ENCODE measurements at places on chromosomes 6 and 20.

- DNase-seq = no peak
Measured at GRCh38 chr20:24935766-24936525, 13.1 kb upstream of the CST7 start.

GRCh38 chr20:32973077-32973717 lies 31.0 kb downstream of the SUN5 start:
- DNase-seq = no peak

DNA sequence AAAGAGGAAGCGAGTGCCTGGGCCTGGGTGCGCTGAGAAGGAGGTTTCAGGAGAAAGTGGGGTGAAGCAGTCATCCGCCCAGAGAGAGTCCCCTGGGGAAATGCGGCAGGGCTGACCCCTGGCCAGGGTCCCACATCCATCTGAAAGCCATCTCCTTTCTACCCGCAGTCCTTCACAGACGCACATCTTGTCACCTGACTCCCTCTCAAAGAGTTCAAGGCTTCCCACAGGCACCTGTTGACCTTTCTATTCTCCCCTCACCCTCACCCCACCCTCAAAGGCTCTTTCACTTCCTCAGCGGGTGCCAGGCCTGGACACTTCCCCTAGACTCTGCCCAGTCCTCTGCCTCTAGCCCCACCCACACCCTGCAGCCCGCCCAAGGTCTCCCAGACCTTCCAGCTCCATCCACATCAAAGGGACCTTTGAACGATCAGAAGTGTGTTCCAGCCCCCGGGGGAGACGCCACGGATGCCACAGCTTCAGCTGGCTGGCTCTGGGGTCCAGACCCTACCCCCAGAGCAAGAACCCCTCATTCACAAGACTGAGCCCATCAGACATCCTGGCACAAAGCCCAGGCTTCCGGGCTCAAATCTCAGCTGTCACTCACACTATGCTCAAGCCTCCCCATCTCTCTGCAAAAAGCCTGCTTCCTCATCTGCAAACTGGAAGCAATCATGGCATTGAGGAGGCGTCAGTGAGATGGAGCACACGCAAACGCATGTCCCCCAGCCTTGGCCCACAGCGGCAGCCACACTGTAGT lies 2.1 kb downstream of the CTSZ start:
- DNase-seq = peak; percentile 9

GRCh38 chr6:75530696-75531095 lies 37.1 kb upstream of the FILIP1 start:
- DNase-seq = no peak

- no peak for DNase-seq
Measured at GRCh38 chr6:154487367-154488247, 22.9 kb downstream of the CNKSR3 start.

Measured in activated naive CD4-positive, alpha-beta T cell (primary cell).